Type B pancreatic cell (in vitro differentiated cells): ENCODE measurements at places on chromosomes 13 and 19. TPM values are rescaled to one million over a fixed set of nuclear protein-coding genes. Genes with fewer than 3 reads are reported as not detected.

DNA sequence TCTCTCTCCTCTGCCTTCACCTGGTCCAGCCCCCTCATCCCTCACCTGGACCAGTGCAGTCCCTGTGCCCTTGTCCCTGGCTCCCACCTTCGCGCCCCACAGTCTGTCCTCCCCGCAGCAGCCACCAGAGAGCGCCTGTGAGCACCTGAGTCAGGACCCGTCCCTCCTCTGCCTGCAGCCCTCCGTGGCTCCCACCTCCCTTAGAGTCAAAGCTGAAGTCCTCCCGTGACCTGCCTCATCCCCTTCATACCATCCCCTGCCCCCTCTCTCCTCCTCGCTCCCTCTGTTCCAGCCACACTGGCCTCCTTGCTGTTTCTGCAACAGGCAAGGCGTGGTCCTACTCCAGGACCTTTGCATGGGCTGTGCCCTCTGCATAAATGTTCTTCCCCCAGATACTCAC is 10.3 kb downstream of the CELF5 start:
- H3K4me3 ChIP-seq, result no peak overlapping the region
- H3K27ac ChIP-seq, result no peak overlapping the region
- H3K4me1 ChIP-seq, result no peaks in the 10 kb centered on the region
- peaks cover 27% of the 10 kb centered on the region for H3K27me3 ChIP-seq
- DNase-seq, result no peak

The ERICH6B gene
- total RNA-seq, result not detected in 2 replicates

- no peak for DNase-seq
- no peaks in the 10 kb centered on the region for H3K27me3 ChIP-seq
- no peak overlapping the region for H3K4me3 ChIP-seq
Observed at GRCh38 chr19:48479686-48480085, 10.5 kb downstream of the CYTH2 start.

The CGB5 gene
- total RNA-seq, result 6.7 TPM in 1 of 2 replicates, not detected in the other

- peaks cover 4% of the 10 kb centered on the region for H3K4me1 ChIP-seq
- no peak for DNase-seq
- no peak overlapping the region for H3K4me3 ChIP-seq
Observed at GRCh38 chr19:8113017-8113416, 36.4 kb downstream of the FBN3 start.

DNA sequence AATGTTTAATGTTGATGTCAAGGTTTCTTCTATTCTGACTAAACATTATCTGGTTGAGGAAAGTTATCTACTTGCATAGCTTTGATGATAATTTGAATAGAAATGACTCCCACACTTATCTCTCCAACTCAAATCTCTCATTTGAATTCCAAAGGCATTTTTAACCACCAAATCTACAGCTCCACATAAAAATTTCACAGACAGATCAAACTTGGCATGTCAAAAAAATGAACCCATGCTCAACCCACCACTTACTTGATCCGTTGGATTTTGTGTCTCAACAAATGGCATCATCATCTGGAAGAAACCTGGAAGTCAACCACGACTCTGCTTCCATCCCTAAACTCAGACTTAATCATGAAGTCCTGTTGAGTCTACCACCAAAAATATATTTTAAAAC is 1050.4 kb downstream of the EFNB2 start:
- DNase-seq, result no peak
- H3K27ac ChIP-seq, result no peak overlapping the region
- no peaks in the 10 kb centered on the region for H3K4me1 ChIP-seq
- H3K36me3 ChIP-seq, result no peaks in the 10 kb centered on the region
- H3K27me3 ChIP-seq, result no peaks in the 10 kb centered on the region

GRCh38 chr13:27383104-27383921 is 41.1 kb upstream of the GTF3A start:
- peak overlapping the region; percentile 51 for H3K27ac ChIP-seq
- H3K36me3 ChIP-seq, result no peaks in the 10 kb centered on the region
- DNase-seq, result no peak
- H3K4me1 ChIP-seq, result no peaks in the 10 kb centered on the region
- no peak overlapping the region for H3K4me3 ChIP-seq

GRCh38 chr19:18044825-18045304 is 36.9 kb downstream of the ARRDC2 start:
- H3K27ac ChIP-seq, result peak overlapping the region; percentile 84
- H3K4me1 ChIP-seq, result no peaks in the 10 kb centered on the region
- H3K36me3 ChIP-seq, result no peaks in the 10 kb centered on the region
- no peak for DNase-seq

- no peaks in the 10 kb centered on the region for H3K36me3 ChIP-seq
- H3K4me1 ChIP-seq, result peaks cover 11% of the 10 kb centered on the region
- DNase-seq, result no peak
- no peak overlapping the region for H3K4me3 ChIP-seq
- no peaks in the 10 kb centered on the region for H3K27me3 ChIP-seq
- peak overlapping the region; percentile 30 for H3K27ac ChIP-seq
Observed at GRCh38 chr19:45170146-45171106, 7.6 kb downstream of the TRAPPC6A start.

The ASPDH gene
- total RNA-seq, result not detected in 2 replicates

The KLHL1 gene
- 0.14 TPM in 2 replicates for total RNA-seq

DNA sequence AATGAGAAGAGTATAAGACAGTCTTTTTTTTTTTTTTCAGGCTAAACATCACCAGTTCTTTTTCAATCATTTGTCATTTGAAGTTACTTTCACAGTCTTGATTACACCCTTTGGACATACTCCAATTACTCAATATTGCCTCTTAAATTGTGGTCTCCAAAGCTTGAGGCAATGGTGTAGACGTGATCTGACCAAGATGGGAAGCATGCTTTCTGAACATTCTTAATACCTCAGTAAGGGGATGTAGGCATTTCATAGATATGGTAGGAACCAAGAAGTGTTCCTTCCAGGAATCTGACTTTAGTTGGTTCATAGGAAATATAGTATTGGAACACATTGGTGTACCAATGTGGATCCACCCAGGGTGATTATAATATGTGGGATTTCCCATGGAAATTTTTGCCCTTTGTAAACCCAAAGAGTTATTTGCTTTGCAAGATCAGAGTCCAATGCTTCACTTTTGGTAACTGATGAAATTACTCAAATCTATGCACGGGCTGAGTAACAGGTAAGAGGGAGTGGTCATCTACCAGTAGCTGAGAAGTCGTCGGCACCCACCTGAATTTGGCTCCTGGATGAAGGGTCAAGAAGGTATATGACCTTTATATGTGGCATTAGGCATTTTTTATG is 62.2 kb downstream of the ERCC5 start:
- no peaks in the 10 kb centered on the region for H3K27me3 ChIP-seq
- peaks cover 16% of the 10 kb centered on the region for H3K4me1 ChIP-seq
- no peak overlapping the region for H3K27ac ChIP-seq

The ZNF229 gene
- total RNA-seq, result 12.0 and 20.4 TPM in 2 replicates

The RGCC gene
- total RNA-seq, result 2.7 TPM in 2 replicates

DNA sequence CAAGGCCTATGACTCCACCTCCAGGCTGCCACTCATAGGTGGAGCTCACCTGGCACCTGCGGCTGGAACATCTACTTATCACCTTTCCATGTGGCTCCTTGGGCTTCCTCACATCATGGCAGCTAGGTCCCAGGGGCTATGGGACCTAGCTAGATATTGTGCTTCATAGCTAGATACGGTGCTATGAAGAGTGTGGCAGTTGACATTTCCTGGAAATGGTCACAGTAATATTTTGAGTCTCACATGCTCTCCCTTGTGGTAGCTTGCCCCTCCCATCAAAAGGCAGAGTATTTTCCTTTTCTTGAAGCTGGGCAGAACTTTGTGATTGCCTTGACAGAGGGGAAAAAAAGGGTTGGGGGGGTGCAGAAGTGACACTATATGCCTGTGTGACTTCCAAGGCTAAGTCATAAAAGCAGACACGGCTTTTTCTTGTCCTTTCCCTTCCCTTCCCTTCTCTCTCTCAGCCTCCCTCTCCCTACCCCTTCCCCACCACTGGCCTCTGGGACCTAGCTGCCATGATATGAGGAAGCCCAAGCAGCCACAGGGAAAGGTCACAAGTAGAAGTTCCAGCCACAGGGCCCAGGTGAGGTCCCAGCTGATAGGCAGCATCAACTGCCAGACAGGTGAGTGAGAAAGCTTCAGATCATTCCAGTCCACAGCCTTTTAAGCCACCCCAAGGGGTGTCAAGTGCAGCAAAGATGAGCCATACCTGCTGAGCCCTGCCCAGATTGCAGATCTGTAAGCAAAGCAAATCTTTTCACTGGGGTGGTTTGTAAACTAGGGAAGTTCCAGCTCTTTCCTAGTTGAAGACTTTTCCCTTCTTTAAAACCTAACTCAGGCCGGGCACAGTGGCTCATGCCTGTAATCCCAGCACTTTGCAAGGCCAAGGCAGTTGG is 6.9 kb upstream of the HIF3A start:
- H3K36me3 ChIP-seq, result no peaks in the 10 kb centered on the region
- H3K27ac ChIP-seq, result no peak overlapping the region
- DNase-seq, result no peak
- H3K4me1 ChIP-seq, result no peaks in the 10 kb centered on the region
- no peak overlapping the region for H3K4me3 ChIP-seq

- no peaks in the 10 kb centered on the region for H3K27me3 ChIP-seq
- no peak overlapping the region for H3K27ac ChIP-seq
- H3K4me1 ChIP-seq, result peaks cover 49% of the 10 kb centered on the region
- H3K4me3 ChIP-seq, result no peak overlapping the region
- no peaks in the 10 kb centered on the region for H3K36me3 ChIP-seq
Observed at GRCh38 chr13:46620471-46620870, 67.5 kb downstream of the LRCH1 start.

- H3K36me3 ChIP-seq, result peaks cover 4% of the 10 kb centered on the region
- peaks cover 20% of the 10 kb centered on the region for H3K27me3 ChIP-seq
- H3K4me3 ChIP-seq, result no peak overlapping the region
- no peak overlapping the region for H3K27ac ChIP-seq
- H3K4me1 ChIP-seq, result peaks cover 11% of the 10 kb centered on the region
Observed at GRCh38 chr19:31175564-31176348, 173.5 kb downstream of the TSHZ3 start.

GRCh38 chr19:7076151-7076550 is 6.6 kb downstream of the ZNF557 start:
- DNase-seq, result no peak
- H3K36me3 ChIP-seq, result peaks cover 65% of the 10 kb centered on the region
- no peaks in the 10 kb centered on the region for H3K27me3 ChIP-seq
- no peaks in the 10 kb centered on the region for H3K4me1 ChIP-seq
- no peak overlapping the region for H3K4me3 ChIP-seq
- no peak overlapping the region for H3K27ac ChIP-seq

DNA sequence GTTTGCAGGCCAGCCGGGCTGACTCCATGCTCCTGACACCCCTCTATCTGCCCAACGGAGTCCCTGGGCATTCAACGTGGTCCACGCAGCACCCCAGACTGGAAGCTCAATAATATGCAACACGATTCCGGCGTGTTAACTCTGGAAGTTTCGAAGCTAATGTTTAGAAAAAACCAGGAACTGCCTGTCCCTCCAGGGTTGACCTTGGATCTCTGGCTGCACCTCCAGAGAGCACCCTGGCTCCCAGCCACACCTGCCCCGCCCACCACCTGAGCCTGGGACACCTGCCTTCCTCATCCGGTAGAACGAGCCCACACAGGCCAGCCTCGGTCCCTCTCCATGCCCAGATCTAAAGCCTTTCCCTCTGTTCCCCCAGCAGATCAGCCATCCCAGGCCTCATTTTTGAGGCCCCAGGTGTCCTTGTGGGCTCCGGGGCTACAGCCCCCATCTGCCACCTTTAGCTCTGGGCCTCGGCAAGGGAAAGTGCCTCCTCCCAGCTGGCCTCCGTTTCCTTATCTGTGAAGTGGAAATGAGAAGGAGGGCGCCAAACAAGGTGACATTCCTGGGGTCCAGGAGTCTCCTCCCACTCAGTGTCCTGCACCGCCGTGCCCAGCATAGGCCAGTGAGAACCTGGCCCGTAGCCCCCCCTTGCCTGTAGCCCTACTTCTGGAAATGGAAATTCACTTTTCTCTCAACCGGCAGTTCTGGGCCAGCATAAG is 38.7 kb downstream of the KLF2 start:
- no peaks in the 10 kb centered on the region for H3K36me3 ChIP-seq
- no peak for DNase-seq
- no peaks in the 10 kb centered on the region for H3K27me3 ChIP-seq
- H3K4me3 ChIP-seq, result no peak overlapping the region

DNA sequence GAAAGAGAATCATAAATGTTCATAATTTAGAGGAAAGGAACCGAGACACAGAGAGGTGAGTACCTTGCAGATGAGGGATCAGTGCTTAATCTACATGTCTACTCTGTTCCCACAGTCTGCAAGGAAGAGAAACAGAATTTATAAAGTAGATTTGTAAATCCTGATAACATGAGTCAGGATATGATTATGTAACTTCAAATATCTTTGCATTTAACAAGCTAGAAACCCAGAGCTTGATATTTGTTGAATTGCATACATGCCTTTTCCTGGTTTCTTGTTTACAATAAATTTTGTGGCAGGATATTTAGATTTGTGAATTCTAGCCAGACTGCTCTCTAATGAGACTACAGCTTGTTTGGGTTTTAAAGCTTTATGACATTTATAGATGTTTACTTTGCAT is 219.2 kb downstream of the ENOX1 start:
- H3K27me3 ChIP-seq, result no peaks in the 10 kb centered on the region
- H3K4me1 ChIP-seq, result peaks cover 31% of the 10 kb centered on the region
- H3K36me3 ChIP-seq, result no peaks in the 10 kb centered on the region

The PSG3 gene
- total RNA-seq, result not detected in 2 replicates

GRCh38 chr13:60501236-60501635 is 104.2 kb downstream of the TDRD3 start:
- H3K36me3 ChIP-seq, result peaks cover 58% of the 10 kb centered on the region
- H3K4me3 ChIP-seq, result no peak overlapping the region
- DNase-seq, result no peak
- no peaks in the 10 kb centered on the region for H3K4me1 ChIP-seq
- H3K27me3 ChIP-seq, result no peaks in the 10 kb centered on the region
- no peak overlapping the region for H3K27ac ChIP-seq

DNA sequence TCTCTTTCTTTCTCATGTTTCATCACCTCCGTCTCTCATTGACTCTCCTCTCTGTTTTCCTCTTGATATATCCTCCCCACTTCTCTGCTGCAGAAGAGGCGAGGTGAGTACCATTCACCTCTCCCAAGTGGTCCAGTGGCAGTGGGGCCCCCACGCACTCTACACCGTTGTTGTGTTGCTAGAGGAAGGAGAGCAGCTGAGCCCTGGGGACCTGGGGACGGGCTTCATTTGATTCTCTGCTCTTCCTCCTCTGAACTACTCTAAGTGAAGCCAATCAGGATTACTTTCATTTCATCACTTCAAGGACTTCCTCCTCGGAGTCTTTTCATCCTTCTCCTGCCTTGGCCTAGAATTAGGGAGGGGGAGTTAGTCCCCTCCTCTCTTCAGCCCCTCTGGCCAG is 64.6 kb downstream of the CCNE1 start:
- no peaks in the 10 kb centered on the region for H3K36me3 ChIP-seq
- no peak overlapping the region for H3K4me3 ChIP-seq
- H3K27ac ChIP-seq, result no peak overlapping the region
- peaks cover 7% of the 10 kb centered on the region for H3K4me1 ChIP-seq

The ACP5 gene
- 3.2 and 6.0 TPM in 2 replicates for total RNA-seq
